ENCODE measurements at places on chromosomes 5 and 9.

DNA sequence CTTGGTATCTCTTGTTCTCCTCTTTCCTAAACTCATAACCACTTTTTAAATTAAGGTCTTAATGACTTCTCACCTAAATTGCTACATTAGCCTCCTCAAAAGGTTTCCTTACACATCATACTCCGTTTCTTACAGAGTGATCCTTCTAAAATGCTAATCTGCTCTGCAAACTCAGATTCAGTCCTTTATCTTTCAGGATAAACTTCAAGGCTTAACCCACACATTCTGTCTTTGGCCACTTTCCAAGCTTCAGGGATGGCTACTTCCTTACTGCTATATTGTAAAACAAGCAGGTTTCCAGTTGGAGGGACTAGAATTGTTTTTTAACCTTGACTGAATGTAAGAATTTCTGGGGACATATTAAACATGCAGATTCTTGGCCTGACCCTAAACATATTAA lies 105.5 kb upstream of the CHD1 start:
- no peak for DNase-seq

DNA sequence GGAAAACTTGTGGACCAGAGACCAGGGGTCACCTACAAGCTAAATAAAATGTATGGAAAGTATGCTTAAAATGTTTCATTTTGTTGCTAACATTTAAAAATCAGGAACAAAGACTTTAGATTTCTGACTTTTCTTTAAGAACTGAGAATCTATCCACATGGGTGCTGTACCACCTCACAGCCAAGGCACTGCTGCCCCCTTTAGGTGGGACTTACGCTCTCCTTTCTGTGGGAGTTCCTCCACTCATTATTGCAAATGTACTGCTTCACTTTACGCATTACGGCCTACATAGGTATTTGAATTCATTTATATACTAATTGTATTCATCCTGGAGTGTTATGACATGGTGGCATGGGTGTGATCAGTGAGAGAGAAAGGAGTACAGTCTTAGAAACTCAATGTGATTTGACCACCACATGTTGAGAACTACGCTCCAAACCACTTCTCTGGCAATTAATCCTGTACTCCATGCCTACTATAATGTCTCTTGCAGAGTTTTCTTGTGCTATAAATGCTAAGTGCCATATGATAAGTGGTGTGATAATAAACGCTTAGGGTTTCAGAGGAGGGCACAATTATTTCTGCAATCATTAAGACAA lies 24.7 kb upstream of the CETN3 start:
- peak; percentile 54 for DNase-seq

DNA sequence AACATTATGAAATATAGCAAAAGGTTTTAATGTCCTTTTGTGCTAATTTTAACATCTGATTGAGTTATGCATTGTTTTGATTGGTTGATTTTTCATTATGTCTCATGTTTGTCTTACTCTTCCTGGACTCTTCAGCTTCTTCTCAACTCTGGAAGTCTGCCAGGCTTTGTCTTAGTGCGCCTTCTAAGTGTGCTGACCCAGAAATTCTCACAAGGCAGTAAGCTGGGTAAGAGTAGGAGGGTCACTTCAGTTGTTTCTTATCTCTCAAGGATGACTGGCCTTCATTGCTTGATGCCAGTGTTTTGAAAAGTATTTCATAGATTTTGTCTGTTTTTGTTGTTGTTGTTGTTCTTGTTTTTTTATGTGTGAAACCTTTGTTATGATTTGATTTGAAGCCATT lies 59.2 kb downstream of the RIC1 start:
- DNase-seq, result peak; percentile 54

GRCh38 chr9:95980262-95981125 lies 105.0 kb downstream of the ERCC6L2 start:
- peak; percentile 81 for DNase-seq

DNA sequence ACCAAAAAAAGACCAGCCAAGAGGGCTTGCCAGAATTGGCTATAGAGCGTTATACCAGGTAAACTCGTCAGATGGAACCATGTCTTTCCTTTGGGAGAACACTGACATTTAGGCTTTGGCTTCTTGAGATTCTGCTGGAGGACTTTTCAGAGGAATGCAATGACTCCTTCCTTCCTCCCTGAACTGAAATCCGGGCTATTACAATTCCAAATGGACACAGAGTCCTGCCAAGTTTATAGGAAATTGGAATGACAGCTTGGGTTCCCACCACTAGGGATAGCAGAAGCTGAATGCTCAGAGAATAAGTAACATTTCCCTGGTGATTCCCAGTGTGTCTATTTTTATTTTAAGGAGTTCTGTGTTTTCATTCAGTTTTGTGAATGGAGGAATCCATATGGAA lies 143.0 kb downstream of the FGF1 start:
- DNase-seq, result no peak

DNA sequence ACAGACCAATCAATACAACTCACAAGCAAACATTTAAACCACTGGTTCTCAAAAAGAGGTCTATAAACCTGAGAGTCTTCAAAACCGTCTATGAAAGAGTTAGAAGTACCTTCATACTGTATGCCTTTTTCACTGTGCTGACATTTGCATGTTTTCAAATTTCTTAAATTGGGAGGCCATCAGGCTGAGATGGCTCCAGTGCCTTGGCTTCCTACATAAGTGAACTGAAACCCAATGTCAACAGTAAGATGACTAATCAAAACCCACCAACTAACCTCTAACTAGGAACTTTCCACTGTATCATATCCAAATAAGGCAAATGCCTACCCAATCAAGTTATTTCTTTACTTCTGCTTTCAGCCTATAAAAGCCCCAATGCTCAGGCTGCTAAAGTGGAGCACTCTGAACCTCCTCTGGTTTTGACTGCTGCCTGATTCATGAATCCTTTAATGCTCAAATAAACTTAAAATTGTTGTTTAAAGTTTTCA lies 35.1 kb downstream of the FAM13B start:
- peak; percentile 18 for DNase-seq

DNA sequence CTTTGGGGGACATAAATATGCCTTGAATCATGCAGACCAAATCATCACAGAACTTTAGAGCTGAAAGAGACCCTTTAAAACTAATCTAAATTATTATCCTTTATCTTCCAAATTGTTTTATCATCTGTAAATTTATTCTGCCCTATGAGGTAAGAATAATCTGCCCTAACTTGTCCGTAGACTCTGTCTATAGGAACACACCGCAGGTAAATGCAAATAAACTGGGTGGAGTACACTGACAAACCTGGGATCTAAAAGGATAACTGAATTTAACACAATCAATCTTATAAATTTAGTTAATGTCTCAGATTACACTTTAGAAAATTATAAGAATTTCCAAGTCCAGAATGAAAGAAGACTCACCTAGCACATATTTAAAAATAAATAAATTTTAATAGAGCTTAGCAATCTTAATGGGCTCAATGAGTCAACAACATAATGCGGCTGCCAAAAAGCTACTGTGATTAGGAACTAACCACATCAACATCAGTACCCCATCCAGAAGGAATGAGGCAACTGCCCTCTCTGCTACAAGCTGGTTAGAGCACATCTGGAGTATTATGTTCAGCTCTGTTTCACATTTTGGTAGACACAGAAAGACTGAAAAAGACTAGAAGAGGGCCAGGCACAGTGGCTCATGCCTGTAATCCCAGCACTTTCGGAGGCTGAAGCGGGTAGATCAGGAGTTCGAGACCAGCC lies 5.6 kb downstream of the MEGF9 start:
- DNase-seq, result peak; percentile 76

- DNase-seq, result no peak
These were observed 71.6 kb downstream of the FBXL7 start for GRCh38 chr5:15571618-15572017.

DNA sequence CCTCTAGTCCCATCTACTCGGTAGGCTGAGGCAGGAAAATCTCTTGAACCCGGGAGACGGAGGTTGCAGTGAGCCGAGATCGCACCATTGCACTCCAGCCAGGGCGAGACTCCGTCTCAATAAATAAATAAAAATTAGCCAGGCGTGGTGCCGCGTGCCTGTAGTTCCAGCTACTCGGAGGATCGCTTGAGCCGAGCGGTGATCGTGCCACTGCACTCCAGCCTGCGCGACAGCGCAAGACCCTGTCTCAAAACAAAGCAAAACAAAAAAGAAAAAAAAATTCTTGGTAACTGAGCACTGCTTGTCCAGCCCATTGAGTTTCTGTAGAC lies 710 bp upstream of the WDR55 start:
- DNase-seq, result no peak

All from MCF 10A (cell line).